Aortic smooth muscle cell (primary cell): ENCODE measurements at places on chromosomes 16 and 17. TPM values are rescaled to one million over a fixed set of nuclear protein-coding genes. Genes with fewer than 3 reads are reported as not detected.

KRT25 gene
- total RNA-seq: not detected in 2 replicates

SP6 gene
- total RNA-seq: 0.12 and 0.13 TPM in 2 replicates

INCA1 gene
- 0.13 and 0.25 TPM in 2 replicates for total RNA-seq

EPX gene
- total RNA-seq: not detected in 2 replicates

GDPD1 gene
- 0.53 and 1.1 TPM in 2 replicates for total RNA-seq

GRAPL gene
- total RNA-seq: 0.25 and 0.53 TPM in 2 replicates

EVPLL gene
- not detected in 2 replicates for total RNA-seq

NLRC5 gene
- total RNA-seq: 18.9 and 19.9 TPM in 2 replicates

VMO1 gene
- 0.62 and 0.92 TPM in 2 replicates for total RNA-seq

ALDH3A1 gene
- 1.1 and 2.7 TPM in 2 replicates for total RNA-seq

ST6GALNAC1 gene
- total RNA-seq: not detected in 2 replicates

SLC38A8 gene
- not detected in 2 replicates for total RNA-seq

WNT9B gene
- total RNA-seq: 0.13 TPM in 1 of 2 replicates, not detected in the other

KRTAP4-3 gene
- total RNA-seq: not detected in 2 replicates
